ENCODE measurements at places on chromosomes 7 and 10.

DNA sequence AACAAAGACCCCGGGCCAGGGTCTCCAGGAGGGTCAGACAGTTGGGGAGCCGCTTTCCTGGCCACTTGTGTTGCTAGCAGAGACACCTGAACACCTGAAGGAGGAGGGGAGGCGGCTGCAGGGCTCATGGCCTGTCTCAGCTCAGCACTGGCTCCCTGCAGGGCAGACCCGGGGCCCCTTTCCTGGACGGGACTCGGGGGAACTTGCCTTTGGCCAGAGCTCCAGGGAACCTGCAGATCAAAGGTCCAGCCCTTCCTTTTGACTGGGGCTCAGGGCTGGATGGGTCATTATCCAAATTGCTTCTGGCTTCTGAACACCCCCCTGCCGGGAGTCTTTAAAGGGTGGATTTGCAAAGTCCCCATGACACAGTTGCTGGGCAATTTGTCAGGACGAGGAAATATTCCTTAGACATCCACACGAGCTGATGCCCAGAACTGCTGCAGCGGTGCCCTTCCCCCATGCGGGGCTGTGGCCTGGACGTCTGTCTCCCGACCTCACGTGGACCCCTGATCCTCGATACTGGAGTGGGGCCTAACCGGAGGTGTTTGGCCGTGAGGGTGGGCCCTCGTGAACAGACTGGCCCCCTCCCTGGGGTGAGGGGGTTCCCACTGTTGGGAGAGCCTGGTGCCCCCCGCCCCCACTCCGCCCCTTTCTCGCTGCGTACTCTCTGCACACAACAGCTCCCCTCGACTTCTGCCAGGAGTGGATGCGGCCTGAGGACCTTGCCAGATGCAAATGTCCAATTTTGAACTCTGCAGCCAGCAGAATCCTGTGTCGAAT is 194.3 kb downstream of the ELFN1 start:
- DNase-seq: no peak

DNA sequence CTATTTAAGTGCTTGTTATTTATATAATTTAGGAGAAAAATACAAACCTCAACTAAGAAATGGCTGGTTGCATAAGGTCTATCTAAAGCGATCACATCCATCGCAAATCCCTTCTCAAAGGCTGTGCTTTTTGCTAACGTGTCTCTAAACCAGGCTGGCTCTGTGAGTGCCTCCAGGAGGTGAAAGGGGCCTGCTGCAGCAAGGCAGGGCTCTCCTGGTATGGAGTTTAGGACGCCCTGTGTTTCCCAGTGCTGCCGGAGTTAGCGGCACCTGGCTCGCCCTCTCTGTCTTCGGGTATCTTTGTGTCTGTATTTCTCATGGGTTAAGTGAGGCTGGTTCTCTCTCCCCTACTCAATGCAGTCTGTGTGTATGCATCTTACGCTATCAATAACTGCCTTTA is 68.4 kb upstream of the ATP6V0A4 start:
- no peak for DNase-seq

- no peak for DNase-seq
Observed at GRCh38 chr7:137146012-137146455, 197.5 kb downstream of the PTN start.

GRCh38 chr10:115432188-115432819 is 339.1 kb downstream of the ATRNL1 start:
- no peak for DNase-seq

DNA sequence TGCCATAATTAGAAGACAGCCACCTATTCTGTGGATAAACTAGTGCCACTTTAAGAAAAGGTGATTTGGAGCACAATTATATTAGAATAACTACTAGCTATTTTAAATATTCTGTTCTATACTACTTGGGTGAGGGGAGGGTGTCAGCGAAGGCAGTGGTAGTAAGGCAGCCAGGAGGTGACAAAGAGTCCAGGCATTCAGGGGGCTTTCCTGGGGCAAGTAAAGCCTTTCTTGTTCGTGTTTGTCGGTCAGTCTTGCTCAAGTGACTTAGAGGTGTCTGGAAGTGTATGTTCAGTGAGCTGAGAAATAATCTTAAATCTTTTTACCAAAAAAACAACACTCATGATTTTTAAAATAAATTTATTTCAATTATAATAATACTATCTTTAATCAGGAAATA is 34.4 kb downstream of the ADD3 start:
- no peak for DNase-seq

GRCh38 chr7:35700865-35701264 is 5.9 kb upstream of the HERPUD2 start:
- DNase-seq: no peak

- no peak for DNase-seq
Observed at GRCh38 chr7:118368958-118369357, 144.5 kb downstream of the ANKRD7 start.

- no peak for DNase-seq
Observed at GRCh38 chr10:120803972-120804371, 47.2 kb upstream of the WDR11 start.

DNA sequence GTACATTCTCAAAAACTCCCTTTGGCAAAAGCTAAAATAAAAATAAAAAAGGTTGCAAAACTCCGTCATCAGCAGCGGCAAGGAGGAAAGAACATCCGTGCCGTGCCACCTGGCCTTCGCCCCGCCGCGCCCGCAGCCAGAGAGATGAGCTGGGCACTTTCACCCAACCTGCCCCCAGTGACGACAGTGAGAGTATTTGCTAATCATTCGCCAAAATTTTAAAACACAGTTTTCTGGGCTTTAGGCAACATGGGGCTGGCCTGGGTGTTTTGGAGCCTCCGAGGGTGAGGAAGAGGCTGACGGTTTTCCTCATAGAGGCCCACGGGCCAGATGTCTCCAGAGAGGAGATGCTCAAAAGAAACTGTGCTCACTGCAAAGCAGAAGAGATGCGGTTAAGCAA is 128.2 kb downstream of the PRKAG2 start:
- DNase-seq: no peak

GRCh38 chr7:35762781-35763180 is 38.1 kb upstream of the SEPTIN7 start:
- no peak for DNase-seq

DNA sequence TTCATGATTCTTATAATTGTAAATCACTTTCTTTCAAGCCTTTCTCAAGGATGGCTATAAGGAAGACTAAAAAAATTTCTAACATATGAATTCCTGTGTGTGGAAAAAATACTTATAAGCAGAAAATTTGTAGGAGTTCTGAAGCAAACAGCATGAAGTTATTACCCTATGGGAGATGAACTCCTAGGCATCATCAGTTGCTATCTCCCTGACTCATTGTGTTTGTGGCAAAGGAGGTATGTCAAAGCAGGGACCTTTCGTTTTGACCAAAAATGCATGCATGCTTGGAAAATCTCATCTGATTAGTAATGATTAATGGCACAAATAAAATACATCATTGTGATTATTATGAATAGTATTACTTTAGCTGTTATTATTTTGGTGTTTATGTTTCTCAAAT is 59.4 kb downstream of the CALCR start:
- no peak for DNase-seq

GRCh38 chr10:125838802-125839575 is 15.6 kb downstream of the BCCIP start:
- no peak for DNase-seq

DNA sequence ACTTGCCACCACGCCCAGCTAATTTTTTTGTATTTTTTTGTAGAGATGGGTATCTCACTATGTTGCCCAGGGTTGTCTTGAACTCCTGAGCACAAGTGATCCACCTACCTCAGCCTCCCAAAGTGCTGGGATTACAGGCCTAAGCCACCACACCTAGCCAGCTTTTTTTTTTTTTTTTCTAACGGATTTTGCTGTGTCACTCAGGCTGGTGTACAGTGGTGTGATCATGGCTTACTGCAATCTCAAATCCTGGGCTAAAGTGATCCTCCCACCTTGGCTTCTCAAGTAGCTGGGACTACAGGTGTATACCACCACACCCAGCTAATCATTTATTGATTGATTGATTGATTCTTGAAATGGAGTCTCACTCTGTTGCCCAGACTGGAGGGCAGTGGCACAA is 106.0 kb upstream of the TRIM24 start:
- no peak for DNase-seq

GRCh38 chr10:28284126-28284525 is 18.7 kb downstream of the MPP7 start:
- DNase-seq: no peak

- DNase-seq: no peak
Observed at GRCh38 chr7:101681170-101682007, 52.3 kb upstream of the MYL10 start.

- DNase-seq: no peak
Observed at GRCh38 chr7:48337012-48337621, 165.9 kb downstream of the ABCA13 start.

Measured in activated naive CD4-positive, alpha-beta T cell treated with anti-CD3 and anti-CD28 coated beads for 36 hours (primary cell).